Activated CD4-positive, alpha-beta T cell treated with anti-CD3 and anti-CD28 coated beads, Interleukin-2, amount 50 U/mL, for 24 hours (primary cell): ENCODE measurements at places on chromosomes 7 and 10.

- peak; percentile 37 for DNase-seq
These were observed 26.4 kb upstream of the GNA12 start for GRCh38 chr7:2870471-2870931.

DNA sequence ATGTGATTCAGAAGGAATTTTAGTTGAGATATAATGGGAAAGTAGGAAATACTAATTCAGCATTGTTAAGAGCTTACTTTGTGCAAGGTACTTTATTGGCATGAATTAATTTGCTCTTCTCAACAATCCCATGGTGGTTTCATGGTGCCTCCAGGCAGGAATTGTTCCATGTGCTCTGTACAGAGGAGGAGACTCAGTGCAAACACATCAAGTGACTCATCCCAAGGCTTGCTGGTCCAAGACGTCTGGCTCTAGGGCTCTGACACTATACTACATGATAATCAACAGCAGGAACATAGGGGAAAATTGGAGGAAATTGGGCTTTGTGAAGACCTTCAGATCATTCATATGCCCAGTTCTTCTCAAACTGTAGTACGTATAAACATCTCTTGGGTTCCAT, 66.5 kb upstream of the PRKG1 start:
- no peak for DNase-seq

DNA sequence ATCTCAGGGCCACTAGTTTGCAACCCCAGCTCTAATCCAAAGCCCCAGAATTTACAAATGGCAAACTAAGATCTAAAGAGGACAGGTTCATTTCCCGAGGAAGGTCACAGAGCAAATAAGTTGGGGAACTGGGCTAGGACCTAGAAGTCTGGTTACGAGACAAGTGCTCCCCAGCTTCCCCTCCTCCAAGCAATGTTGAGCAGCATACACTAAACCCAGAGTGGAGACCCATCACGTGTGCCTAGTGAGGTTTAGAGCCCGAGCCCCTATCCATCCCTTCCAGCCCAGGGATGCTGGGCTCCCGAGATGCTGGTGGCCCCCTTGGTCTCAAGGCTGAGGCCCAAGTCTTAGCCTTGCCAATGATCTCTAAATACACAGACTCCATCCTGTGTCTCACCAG, 209.5 kb upstream of the ZMIZ1 start:
- DNase-seq, result no peak

DNA sequence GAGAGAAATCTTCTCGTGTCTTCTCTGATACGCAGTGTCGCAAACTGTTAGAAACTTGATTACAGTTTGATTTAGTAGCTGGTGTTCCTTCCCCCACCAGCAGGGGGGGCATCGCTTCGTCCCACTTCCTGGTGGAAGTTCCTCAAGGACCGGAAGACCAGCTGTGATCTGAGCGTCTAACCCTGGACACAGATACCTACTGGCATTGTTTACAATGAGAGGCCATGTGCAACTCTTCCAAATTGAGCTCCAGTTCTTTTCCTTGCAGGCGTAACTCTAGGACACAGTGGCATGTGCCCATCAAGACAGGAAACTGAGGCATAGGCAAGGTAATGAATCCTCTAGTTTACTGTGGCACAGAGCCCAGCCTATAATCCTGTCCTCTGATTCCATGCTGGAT, 219.0 kb downstream of the CCDC3 start:
- peak; percentile 10 for DNase-seq

DNA sequence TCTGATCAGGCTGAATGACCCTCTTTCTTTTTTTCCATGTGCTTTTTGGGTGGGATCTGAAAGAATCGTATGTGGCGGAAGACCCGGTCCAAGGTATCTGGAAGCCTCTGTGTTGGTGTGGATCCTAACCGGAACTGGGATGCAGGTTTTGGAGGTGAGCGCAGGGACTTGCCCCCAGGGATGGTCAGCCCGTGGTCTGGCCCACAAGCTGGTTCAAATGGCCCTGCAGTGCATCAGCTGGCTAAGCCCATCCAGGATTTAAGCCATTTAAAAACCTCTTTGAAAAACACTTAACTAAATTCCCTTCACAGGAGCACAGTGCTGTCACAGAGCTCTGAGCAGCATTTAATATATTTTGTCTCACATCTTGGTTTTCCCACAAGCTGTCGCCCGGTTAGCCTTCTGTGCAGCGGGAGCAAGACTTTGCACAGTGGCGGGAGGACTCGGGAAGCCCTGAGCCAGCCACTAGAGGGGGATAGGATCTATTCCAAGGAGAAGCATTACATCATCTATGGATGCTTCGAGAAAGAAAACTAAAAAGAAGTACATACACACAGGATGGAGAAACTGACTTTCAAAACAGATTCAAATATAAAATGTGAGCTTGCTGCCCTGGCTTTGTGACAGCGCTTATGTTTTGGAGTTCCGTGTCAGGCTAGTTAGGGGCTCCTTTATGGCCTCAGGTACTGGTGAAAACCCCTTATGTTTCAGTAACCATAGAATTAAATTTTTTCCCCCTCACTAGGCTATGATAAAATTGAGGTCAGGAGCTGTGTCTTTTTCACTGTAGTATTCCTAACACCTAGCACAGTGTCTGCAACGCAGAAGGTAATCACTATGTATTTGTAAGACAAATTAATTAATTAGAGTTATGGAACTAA, 11.3 kb downstream of the CPA2 start:
- no peak for DNase-seq

DNA sequence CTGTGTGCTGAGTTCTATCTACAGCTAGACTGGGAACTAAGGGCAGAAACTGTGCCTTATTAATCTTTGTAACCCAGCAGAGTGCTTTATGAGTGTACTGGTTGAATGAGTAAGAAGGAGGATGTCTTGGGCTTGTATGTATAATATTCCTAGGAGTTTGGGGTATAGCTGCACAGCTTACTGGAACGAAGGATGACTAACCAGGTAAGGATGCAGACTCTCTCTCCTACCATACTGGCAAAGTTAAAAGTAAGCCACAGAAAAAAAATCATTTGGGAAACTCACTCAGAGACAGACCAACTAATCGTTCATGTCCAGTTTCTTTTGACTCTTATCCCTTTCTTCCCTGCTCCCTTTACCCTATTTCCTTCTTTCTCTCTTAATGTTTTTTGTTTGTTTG, 1.4 kb upstream of the DHTKD1 start:
- no peak for DNase-seq

- DNase-seq, result no peak
These were observed 9.2 kb downstream of the HABP2 start for GRCh38 chr10:113562069-113562468.

GRCh38 chr10:61124756-61125530, 181.0 kb upstream of the RHOBTB1 start:
- DNase-seq, result no peak

GRCh38 chr10:88892222-88892967, 12.3 kb downstream of the STAMBPL1 start:
- no peak for DNase-seq

DNA sequence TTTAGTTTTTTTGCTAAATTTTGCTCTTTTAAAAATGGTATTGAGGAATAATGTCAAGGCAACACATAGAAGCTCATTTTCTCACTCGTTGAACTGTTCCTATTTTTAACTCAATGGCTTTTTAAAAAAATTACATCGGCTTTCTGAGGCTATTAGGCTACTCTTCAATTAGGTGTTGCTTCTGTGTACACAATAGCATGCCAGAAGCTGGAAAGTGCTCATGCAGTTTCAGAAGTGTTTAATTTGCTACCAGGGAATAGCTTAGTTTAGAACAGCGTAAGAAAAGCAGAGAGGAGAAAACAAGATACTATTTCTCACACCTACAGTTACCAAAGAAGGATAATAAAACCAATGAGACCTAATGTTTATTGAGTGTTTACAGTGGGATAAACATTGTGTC, 157.4 kb downstream of the NXPH1 start:
- no peak for DNase-seq

DNA sequence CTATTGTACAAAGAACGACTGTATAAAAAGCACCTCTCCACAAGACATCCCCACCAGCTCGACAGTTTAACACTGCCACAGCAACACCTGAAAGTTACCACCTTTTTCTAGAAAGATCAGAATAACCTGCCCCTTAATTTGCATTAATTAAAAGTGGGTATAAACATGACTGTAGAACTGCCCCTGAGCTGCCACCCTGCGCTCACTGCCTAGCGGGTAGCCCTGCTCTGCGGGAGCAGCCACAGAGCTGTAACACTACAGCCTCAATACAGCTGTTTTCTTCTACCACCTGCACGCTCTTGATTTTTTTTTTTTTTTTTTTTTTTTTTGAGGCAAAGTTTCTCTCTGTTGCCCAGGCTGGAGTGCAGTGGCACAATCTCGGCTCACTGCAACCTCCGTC, 140.9 kb downstream of the PARD3 start:
- DNase-seq, result no peak

GRCh38 chr7:157702311-157703023, 365.7 kb downstream of the DNAJB6 start:
- no peak for DNase-seq

GRCh38 chr10:70286616-70287015, 2.8 kb upstream of the NPFFR1 start:
- no peak for DNase-seq

- DNase-seq, result no peak
These were observed 2.2 kb downstream of the MAP3K8 start for GRCh38 chr10:30436191-30436611.

DNA sequence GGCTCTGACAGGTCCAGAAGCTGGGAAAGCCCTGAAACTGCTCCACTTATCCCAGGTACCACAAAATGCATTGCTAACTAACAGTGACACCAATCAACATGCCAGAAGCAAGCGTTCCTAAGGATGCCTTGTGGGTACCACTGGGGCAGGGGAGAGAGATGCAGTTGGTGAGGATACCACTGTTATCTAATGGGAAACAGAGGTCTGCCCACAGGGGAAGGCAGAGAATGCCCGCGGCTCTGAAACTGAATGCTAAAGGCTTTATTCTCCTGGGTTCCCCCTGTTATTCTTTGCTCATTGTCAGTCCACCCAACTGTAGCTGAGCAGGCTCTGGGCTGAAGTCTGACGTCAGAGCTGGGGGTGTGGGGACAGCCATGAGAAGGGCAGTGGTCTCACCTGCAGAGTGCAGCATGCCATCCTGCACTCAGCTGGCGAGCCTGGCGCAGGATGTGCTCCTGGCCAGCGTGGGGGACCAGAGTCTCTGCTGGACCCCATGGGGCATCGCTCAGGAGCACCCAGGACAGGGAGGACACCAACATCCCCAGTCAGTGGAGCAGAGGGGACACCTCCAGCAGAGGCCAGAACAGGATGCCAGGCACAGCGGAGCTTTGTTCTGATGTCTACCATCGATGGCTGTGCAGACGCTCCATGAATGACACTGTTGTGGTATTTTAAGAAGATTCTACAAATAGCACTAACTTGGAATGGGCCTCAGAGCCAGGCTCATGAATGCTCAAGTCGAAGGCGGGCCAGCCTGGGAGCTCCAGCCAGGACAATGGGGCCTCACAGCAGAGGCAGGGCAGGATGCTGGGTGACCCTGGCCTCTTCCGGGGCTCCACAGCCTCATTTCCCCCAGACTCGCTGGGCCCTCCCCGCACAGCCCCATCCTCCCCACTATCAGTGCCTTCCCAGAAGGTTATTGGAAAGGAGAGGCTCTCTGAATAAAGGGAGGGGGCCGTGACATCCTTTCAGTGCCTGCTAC, 95.8 kb downstream of the ARHGAP22 start:
- no peak for DNase-seq

GRCh38 chr7:81162771-81163525, 244.1 kb upstream of the SEMA3C start:
- DNase-seq, result no peak

- DNase-seq, result no peak
These were observed 16.4 kb upstream of the PSMG3 start for GRCh38 chr7:1586126-1586826.

DNA sequence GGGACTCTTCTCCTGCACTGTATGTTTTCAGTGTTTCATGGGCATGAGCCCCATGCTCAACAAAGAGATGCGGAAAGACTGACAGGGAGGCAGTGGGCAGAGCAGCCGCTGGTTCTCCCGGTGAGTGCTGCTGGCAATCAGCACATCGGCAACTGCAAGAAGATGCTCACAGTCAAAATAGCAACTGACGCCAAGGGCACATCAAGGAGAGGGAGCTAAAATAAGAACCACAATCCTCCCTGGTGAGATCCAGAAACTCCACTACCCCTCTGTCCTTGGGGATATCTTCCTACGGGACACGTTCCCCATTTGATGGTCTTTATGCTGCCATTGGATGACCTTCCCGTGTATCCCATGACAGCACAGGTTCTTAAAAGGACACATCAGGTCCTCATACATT, 28.9 kb upstream of the SVIL start:
- no peak for DNase-seq

- DNase-seq, result no peak
These were observed 3.2 kb upstream of the ZNF248 start for GRCh38 chr10:37860494-37861190.

DNA sequence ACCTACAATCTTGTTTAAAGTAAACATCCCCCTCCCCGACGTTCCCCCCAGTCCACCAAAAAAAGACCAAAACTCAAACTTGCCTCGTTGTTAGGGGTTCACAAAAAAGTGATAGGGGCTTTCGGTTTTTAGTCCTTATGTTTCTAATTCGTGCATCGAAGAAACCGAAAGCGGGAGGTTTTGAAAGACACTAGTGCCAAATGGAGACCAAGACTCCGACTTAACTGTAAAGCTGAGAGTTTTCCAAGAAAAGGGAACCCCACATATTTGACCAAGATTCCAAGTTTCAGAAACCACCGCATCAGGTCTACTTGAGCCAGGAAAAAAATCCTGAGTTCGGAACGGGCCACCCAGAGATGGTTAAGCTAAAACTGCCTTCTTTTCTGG, 534 bp downstream of the PSMA2 start:
- no peak for DNase-seq

DNA sequence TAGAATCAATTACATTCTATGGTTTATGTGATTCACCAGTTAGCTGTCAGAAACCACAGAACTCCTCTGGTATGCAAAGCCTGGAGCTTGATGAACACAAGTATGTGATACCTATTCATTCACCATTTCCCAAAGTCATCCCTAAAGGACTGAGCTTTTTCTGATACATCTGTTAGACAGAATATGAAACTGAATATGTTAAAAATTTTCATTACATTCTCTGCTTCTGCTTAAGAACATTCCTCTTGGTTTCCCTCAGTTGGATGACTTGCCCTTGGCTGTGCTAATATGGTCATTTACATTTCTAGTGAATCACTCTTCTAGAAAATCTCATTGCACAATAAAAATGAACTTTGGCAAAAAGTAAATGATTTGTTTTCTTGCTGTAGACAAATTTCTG, 10.8 kb upstream of the PON1 start:
- no peak for DNase-seq

- no peak for DNase-seq
These were observed 35.2 kb downstream of the LSMEM1 start for GRCh38 chr7:112515989-112516388.

- no peak for DNase-seq
These were observed 38.9 kb upstream of the PFKP start for GRCh38 chr10:3028441-3028840.
